ENCODE measurements at places on chromosomes 13 and 19.
A peak's percentile ranks its signal among the peaks of the same experiment; 100 is the strongest.

DNA sequence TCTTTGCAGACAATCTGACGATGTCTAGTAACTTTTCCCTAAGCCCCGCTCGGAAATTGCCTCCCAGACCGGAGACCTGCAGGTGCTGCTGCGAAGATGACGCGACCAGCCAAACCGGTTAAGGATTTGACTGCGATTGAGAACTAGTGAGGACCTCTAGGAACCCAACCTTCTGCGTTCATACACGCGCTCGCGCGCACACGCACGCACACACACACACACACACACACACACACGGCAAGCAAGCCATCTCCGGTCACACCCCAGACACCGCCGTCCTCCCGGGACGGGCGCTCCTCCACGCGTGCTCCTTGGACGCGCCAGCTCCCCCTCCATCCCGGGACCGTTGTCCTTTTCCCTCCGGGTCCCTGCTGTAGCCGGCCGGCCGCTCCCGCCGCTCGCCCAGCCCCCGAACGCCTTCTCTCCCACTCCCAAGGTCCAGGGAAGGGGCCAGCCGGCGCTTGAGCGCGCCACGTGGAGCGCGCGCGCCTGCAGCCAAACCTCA, 1.2 kb downstream of the TBC1D4 start:
- DNase-seq, result peak; percentile 77

DNA sequence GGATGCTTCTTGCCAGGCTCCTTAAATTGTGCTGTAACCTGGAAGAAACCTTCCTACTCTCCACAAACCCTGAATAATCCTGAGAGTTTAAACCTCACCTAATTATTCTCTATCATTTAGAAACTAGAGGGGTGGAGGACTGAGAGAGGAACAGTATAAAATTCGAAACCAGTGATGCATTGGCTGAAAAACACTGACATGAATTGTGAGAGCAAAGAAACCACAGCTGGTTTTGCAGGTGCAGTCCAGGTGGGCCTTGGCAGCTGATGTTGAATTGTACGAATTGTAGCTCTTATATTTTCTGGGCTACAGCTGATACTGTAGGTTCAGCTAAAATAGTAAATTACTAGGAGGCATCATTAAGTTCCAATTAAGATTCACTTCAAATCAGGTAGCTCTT, 227.0 kb upstream of the SLITRK5 start:
- no peak for DNase-seq

GRCh38 chr13:113801289-113801961, 42.4 kb downstream of the TMEM255B start:
- no peak for DNase-seq

DNA sequence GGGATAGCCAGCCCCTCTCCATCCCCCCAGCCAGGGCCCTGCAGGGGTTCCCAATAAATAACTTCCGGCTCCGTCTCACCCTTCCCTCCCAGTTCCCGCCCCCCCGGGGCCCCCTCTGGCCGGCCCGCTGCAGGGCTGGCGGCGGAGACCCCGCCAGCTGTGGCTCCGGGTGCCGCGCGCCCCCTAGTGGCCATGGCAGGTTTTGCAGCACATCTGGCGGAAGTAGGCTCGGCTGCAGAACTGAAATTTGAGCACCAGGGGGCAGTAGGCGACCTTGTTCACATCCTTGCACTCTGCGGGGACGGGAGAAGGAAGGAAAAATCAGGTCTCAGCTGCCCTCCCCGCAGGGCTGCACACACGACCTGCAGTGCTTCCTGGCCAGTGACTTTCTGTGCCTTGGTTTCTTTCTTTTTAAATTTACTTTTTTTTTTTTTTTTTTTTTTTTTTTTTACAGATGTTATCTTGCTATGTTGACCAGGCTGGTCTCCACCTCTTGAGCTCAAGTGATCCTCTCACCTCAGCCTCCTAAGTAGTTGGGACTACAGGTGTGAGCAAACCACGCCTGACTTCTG, 3.6 kb upstream of the MYO1F start:
- DNase-seq, result peak; percentile 63

DNA sequence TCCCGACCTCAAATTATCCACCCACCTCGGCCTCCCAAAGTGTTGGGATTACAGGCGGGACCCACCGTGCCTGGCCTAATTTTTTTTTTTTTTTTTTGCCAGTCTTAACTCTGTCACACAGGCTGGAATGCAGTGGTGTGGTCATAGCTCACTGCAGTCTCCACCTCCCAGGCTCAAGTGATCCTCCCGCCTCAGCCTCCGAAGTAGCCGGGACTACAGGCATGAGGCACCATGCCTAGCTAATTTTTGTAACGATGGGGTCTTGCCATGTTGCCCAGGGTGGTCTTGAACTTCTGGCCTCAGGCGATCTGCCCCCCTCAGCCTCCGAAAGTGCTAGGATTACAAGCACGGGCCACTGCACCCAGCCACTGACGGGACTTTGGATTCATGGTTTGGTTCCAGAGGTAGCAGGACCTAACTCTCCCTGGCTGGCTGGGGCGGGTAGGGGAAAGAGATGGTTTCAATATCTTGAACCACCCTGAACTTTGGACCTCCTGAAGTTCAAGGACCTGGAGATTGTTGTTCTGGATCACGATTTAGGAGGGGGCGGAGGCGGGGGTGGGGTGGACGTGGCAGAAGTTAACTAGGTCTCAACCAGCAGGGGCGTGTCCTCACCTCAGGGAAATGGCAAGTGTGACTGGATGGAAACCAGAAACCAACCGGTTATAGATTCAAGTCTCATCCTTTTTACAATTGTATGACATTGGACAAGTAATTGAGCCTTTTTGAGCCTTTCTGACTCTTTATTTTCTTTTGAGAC, 40.8 kb downstream of the IER2 start:
- DNase-seq, result no peak

- no peak for DNase-seq
These were observed 3.2 kb downstream of the OXGR1 start for GRCh38 chr13:96991072-96991471.

GRCh38 chr19:17246681-17247425, 1.1 kb upstream of the NR2F6 start:
- DNase-seq, result no peak

- peak; percentile 56 for DNase-seq
These were observed 2.5 kb downstream of the LDLR start for GRCh38 chr19:11091703-11092153.

GRCh38 chr19:51712461-51713081, 11.2 kb downstream of the HAS1 start:
- DNase-seq, result peak; percentile 25

DNA sequence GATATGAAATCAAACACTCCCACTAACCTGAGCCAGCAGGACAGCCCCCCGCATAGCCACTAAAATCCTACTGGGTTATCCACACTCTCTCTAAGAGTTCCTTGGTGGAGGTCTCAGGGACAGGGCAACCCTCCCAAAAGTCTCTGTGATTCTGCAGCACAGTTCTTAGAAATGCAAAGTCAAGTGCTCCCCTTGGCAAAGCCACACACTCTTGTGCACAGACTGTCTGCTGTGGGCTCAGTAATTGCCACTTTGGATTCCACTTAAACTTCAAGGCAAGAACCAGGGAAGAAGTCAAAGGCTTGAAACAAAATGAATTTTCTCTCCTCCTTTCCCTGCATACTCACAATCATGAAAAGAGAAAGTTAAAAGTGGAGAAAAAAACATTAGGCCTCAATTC, 61.5 kb downstream of the DOCK9 start:
- no peak for DNase-seq

DNA sequence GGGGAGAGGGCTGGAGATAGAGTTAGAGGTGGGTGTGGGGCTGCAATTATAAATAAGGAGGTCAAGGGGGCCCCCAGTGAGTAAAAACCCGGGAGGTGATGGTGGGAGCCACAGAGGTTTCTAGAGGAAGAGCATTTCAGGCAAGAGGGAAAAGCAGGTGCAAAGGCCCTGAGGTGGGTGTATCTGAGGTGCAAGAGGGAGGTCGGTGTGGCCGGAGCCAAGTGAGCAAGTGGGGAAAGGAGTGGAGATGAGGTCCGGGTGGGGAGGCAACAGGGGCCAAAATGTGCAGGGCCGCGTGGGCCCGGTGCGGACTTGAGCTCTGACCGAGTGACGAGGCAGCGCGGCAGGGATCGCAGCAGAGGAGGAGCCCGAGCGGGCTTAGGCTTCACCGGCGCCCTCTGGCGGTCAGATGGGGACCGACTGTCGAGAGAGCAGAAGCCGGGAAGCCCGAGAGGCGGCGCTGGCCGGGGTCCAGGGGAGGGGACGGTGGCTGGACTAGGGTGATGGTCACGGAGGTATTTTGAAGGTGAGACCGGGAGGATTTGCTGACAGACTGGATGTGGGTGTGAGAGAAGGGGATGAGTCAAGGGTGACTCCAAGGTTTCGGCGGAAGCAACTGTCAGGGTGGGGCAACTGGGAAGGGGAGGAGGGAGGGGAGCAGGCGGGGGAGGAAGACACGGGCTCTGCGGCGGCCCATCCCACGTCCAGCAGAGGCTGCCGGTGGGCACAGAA, 17.7 kb upstream of the SPACA4 start:
- DNase-seq, result peak; percentile 82

- no peak for DNase-seq
These were observed 74.1 kb downstream of the ABCC4 start for GRCh38 chr13:95226932-95227695.

GRCh38 chr19:30163663-30164062, 208.5 kb upstream of the ZNF536 start:
- no peak for DNase-seq

DNA sequence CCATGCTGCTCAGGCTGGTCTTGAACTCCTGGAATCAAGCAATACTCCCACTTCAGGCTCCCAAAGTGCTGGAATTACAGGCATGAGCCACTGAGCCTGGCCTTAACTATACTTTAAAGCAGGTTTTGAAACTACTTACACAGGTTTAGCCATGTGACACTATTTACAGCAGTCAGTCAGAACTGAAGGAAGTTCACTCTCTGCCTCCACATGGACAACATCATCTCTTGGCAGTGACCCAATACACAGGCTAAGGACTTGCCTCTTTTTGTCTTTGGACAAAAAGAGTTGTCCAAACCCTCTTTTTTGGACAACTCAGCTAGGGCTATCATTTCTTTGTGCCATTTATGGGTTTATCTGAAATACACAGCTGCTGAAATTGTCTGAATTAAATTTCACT, 89.0 kb upstream of the CLDN10 start:
- no peak for DNase-seq

- DNase-seq, result peak; percentile 62
These were observed 26.4 kb upstream of the TPT1 start for GRCh38 chr13:45367358-45367757.

DNA sequence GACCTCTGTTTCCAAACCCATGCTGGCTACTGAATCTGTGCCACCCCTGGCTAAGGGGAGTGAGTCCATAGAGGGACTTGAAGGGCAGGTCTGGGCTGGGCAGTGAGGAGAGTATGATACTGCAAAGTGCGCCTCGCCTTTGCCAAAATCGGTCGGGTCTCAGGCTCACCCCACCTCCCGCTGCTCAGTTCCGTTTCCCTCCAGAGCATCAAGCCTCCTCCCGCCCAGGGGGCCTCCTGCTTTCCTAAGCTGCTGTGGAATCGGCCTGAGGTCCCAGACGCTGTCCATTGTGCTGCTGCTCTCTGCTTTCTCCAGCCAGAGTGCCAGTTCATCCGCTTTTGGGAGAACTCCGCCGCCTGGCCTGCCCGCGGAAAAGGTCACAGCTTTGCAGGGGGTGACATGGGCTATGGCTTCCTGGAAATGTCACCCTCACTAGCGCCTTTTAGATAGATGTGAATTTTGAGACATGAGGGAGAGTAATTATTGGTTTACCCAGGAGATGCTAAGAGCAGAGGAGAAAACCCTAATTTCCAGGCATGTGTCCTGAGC, 1418.4 kb downstream of the UQCRFS1 start:
- DNase-seq, result peak; percentile 44

GRCh38 chr13:30745906-30746686, 10.8 kb downstream of the ALOX5AP start:
- DNase-seq, result no peak

- peak; percentile 58 for DNase-seq
These were observed 16.6 kb downstream of the VRK3 start for GRCh38 chr19:50008532-50008931.

DNA sequence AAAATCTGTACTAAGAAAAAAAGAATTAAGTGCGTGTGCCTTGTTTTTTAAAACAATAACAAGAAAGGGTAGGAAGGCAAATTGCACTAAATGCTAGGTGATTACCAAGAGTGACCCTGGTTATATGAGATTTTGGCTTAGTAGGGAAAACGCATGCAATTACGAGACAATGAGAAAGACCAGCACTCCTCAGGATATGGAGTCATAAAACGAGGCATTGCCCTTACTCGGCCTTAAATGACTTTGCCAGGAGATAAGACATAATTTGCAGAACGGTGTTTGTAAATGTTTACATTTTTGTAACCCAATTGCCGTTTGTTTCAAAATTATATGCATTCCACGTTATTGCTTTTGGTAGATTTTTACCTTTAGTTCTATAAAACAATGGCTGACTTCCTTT, 179.8 kb downstream of the RBM26 start:
- DNase-seq, result no peak

DNA sequence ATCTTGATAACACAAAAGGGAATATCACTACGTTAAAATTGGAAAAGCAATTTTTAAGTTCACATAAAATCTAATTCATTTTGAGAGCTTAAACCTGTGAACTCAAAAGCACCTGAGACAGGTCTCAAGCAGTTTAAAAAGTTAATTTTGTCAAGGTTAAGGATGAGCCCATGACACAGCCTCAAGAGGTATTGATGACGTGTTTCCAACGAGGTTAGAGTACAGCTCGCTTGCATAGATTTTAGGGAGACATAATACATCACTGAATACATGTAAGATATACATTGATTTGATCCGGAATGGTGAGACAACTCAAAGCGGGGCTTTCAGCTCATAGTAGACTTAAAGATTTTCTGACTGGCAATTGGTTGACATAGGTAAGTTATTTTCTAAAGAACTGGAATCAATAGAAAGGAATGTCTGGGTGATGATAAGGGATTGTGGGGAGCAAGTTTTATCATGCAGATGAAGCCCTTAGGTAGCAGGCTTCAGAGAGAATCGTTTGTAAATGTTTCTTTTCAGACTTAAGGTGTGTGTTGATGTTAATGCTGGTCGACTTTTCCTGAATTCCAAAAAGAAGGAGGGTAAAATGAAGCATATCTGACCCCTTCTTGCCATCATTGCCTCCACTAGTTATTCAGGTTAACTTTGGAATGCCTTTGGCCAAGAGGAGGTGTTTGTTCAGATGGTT, 2890.6 kb downstream of the PCDH9 start:
- no peak for DNase-seq

All from HAP-1 (cell line).